ENCODE measurements at places on chromosomes 2 and 18. TPM values are rescaled to one million over a fixed set of nuclear protein-coding genes. Genes with fewer than 3 reads are reported as not detected.

- no peak for DNase-seq
Observed at GRCh38 chr18:42392416-42392815, 437.4 kb downstream of the PIK3C3 start.

DNA sequence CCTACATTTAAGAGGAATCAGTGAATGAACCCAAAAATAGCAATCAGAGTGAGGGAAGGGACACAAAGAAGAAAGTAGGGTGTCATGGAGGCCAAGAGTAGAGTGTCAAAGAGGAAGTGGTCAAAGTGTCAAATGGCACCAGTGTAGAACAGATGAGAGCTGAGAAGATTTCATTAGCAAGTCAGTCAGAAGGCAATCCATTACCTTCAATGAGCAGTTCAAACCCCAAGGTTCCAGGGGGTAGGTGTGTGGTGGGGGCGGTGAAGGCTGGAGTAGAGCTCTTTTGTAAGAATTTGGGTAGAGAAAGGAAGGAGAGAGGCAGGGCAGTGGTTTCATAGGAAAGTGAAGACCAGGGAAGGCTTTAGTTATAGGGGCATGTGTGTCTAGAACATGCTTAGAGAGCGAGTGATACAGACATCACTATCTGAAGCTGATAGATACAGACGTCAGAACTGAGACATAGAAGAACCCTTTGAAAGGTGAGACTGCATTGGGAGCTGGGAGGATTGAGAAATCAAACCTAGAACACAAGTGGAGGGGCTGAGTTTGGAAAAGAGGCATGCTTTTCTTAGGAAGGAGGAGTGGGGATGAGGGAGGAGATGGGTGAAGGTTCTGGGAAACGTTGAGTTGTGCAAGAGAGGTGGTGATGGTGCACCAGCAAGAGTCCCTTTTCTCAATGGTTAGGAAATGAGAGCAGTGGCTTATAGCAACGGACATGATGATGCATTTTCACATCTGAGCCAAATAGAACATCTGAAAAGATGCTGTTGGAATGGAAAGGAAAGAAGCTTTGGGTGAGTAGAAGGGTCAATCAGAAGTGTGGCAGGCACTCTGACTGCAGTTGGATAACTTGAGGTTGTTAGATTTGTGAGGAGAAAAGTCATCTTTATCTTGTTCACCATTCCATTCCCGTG lies 48.9 kb upstream of the IL1RL1 start:
- no peak for DNase-seq

GRCh38 chr2:190570871-190571270 lies 36.3 kb upstream of the NEMP2 start:
- DNase-seq: no peak

Gene C2orf81
- 3.9 TPM for total RNA-seq

GRCh38 chr2:120469426-120469825 lies 123.5 kb downstream of the INHBB start:
- no peak for DNase-seq

- DNase-seq: no peak
Observed at GRCh38 chr2:166434491-166434890, 58.7 kb upstream of the SCN9A start.

Gene KCNK3
- not detected for total RNA-seq

DNA sequence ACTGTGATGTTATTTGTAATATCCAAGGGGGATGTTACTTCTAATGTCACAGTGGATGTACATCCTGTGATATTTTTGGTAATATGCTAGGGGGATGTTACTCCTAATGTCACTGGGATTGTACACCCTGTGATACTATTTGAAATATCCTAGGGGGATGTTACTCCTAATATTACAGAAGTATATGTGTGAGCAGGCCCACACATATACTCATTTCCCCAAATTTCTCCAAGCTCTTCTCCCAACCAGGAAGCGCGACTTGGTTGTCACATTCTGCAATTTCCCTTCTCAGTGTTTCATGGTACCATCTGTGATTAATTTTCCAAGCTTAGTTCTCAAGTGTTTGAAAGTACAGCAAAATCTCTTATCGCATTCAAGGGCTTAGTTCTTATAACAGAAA lies 29.5 kb upstream of the CHN1 start:
- DNase-seq: no peak

- no peak for DNase-seq
Observed at GRCh38 chr18:48878471-48878870, 72.3 kb downstream of the SMAD7 start.

Gene LAMA3
- not detected for total RNA-seq

GRCh38 chr2:189142893-189143759 lies 36.4 kb downstream of the COL5A2 start:
- DNase-seq: peak; percentile 66

Gene GALNT13
- 0.60 TPM for total RNA-seq

- DNase-seq: no peak
Observed at GRCh38 chr2:98355881-98356280, 9.6 kb downstream of the CNGA3 start.

Gene GLS
- total RNA-seq: 218 TPM

GRCh38 chr2:231526341-231527090 lies 3.7 kb downstream of the NMUR1 start:
- DNase-seq: no peak

Gene TTC21B
- 22.1 TPM for total RNA-seq

- DNase-seq: no peak
Observed at GRCh38 chr2:153912798-153913396, 41.2 kb downstream of the GALNT13 start.

GRCh38 chr2:170461889-170462288 lies 253.2 kb upstream of the SP5 start:
- no peak for DNase-seq

DNA sequence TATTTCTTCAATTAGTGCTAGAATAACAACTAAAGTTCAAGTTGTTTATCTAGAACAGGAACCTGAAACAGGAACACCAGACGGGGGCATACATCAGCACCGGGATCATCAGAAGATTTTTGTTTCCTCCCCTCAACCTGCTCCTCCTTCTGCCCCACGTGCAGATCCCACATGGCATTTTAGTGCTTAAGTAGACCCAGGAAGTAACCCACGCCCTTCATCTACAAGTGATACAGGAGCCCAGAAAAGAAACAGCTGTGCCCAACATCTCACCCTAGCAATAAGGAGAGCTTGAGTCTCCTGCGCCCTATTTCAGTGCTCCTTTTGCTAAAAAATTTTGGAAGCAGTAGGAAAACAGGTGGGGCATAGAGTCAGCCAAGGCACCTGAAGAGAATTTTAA lies 5.2 kb downstream of the ZNF385B start:
- no peak for DNase-seq

DNA sequence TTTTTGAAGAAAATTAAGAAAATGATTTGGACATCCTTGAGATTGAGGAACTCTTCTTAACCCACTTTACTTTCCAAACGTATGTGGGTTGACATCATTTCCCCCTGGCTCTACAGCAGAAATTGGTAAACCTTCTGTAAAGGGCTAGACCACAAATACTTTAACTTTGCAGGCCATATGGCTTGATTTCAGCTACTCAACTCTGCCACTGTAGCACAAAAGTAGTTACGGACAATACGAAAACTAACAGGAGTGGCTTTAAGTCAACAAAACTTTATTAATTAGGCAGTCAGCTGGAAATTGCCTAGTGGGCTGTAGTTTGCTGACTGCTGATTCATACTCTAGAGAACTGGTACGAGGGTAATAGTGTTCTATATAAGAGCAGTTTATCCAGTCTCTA lies 83.2 kb upstream of the DTNB start:
- no peak for DNase-seq

GRCh38 chr18:25604196-25604893 lies 252.4 kb upstream of the ZNF521 start:
- no peak for DNase-seq

DNA sequence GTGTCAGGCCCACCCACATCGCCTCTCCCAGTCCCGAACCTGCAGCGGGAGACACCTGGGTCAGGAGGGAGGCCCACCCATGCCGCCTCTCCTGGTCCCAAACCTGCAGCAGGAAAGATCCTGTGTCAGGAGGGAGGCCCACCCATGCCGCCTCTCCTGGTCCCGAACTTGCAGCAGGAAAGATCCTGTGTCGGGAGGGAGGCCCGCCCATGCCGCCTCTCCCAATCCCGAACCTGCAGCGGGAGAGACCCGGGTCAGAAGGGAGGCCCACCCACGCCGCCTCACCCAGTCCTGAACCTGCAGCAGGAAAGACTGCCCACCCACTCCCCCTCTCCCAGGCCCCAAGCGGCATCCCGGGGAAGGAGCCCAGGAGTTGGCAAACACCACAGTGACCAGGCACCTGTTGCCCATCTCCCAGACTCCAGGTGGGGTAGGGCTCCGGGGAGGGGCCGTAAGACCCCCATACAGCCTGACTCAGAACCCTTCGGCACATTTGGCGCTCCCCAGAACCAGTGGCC lies 7.8 kb downstream of the SLC66A2 start:
- no peak for DNase-seq

Gene CFC1
- not detected for total RNA-seq

DNA sequence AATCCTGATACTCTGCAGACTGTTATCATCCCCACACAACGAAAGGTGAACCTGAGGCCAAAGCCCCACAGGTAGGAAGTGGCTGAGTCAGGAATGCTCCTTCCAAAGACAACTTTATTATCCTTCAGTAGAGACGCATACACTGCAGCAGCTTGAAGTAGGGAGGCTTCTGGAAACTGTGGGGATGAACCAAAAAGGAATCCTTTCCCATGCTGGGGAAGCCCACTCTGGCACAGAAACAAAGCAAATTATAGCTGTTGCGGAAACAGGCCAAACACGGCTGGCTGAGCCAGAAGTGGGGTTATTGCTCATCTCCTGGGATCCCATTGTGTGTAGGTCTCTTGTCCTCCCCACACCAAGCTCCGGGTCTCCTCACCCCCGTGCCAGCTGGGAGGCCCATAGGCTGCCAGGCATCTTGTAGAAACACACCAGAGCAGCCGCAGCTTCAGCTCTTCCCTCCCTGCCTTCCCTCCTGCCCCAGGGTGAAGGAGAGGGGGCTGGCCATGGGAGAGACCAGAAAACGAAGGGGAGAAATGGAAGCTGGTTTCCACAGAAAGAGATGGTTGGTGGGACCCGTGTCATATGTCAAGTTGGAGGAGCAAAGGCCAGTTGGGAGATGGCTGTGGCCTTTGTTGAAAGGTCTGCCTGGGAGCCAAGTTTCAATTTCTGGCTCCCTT lies 176.9 kb upstream of the NABP1 start:
- no peak for DNase-seq

DNA sequence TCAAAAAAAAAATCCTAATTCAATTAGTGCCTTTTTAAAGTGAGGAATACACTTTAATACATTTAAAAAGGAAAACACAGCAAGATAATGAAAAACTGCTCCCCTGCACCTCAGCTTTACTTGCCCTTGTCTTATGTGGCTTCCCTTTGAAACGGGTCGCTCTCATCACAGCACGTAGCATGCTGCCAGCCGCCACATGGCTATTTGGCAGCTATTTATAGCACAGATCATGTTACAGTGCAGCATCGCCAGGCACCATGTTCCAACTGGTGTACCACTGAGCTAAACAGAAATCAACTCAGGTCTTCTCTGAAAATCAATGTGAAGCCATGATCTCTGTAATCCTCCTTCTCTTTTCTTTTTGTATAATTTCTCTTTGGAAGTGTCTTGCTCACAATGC lies 65.1 kb downstream of the TMEM182 start:
- no peak for DNase-seq

DNA sequence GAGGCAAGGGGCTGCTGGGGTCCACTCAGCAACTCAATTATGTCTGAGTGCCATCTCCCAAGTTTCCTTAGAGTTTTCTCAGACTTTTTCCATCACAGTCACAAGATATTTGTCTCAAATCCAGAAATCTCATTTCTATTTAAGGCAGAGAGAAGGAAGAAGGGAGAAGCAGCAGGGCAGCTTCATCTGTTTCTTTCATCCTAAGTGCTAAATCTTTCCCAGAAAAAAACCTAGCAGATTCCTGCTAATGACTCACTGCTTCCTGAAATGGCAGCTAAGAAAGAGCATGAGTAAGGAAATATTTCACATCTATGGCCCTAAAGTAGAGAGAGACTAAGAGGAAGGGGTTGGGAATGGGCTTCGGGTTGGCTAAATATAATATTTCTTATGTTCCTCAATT lies 88.0 kb downstream of the KYNU start:
- DNase-seq: no peak

GRCh38 chr2:20766798-20767644 lies 55.9 kb downstream of the LDAH start:
- no peak for DNase-seq

Gene RAD51AP2
- total RNA-seq: not detected

Measured in activated CD8-positive, alpha-beta T cell treated with anti-CD3 and anti-CD28 coated beads for 36 hours (primary cell).